ENCODE measurements at places on chromosomes 5 and 9.

DNA sequence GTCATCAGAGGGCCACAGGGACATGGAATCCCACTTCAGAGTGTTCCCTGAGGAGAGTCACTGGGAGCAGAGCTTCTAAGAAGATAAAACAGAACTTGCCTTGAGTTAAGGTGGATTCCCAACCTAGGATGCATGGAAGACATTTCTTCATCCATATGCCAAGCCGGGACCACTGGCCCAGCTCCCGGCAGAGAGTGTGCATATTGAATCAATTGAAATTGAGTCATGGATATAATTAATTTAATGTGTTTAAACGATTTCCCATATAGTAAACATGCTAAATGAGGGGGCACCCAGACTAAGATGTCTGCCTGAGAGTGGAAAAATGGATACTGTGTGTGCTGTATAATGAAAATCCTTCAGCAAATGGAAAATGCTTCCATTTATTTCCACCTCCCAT is 194.4 kb upstream of the TBC1D2 start:
- DNase-seq = no peak

GRCh38 chr5:38497946-38498345 is 58.5 kb downstream of the LIFR start:
- peak; percentile 4 for DNase-seq

- DNase-seq = peak; percentile 43
Observed at GRCh38 chr9:107809871-107810460, 320.4 kb upstream of the KLF4 start.

GRCh38 chr5:109125755-109126429 is 283.9 kb downstream of the PJA2 start:
- DNase-seq = no peak

GRCh38 chr5:148606296-148606695 is 48.0 kb downstream of the HTR4 start:
- no peak for DNase-seq

GRCh38 chr9:72917892-72918509 is 34.9 kb downstream of the ALDH1A1 start:
- DNase-seq = no peak

DNA sequence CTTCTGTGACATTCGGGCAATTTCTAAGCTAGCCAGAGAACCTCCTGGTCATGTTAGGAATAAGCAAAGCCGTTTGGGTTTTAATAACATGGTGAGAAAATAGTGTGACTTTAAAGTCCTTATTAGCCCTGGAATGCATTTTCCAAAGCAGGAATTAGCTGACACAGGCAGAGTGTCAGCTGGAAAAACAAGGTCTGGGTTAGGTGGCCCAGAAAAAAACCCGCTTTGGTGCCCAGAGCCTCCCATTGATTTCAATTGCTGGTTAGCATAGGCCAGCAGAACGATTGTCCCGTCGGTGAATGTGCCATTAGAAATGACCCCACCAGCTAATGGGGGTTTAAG is 62.1 kb upstream of the CPEB4 start:
- DNase-seq = no peak
